SHP77 treated with DMSO at 0.1 percent for 48 hours (cell line): ENCODE measurements at places on chromosomes 6 and 20.
A peak's percentile ranks its signal among the peaks of the same experiment; 100 is the strongest.

DNA sequence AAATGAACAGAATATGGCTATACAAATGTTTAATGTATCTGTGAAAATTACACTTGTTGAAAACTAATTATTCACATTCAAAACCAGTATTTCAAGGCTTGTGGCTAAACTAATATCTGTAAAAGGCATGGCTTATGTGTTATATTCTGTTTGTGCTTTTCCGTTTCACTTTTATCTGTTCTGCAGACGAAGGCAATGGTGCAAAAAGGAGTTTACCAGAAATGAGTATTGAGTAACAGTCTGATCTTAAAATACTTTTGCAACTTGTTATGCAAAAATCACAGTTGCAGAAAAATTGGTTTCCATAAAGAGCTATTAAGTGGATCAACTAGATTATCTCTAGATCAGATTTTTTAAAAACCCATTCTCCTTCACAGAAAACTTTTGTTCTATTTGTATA lies 9.4 kb upstream of the STX11 start:
- no peak for DNase-seq

DNA sequence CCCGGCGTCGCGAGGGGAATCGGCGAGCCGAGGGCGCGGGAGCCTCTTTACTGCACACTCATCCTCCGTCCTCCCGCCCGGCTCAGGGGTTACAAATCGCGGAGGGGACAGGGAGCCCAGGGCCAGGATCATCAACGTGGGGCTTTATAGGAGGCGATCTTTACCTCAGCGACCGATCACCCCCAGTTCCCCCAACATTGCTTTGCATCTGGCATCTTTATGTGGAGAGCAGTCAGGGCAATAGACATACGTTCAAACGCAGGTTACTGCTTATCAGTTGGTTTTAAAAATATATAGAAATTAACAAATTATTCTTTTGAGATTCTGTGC lies 634 bp downstream of the HSF2 start:
- DNase-seq: no peak

DNA sequence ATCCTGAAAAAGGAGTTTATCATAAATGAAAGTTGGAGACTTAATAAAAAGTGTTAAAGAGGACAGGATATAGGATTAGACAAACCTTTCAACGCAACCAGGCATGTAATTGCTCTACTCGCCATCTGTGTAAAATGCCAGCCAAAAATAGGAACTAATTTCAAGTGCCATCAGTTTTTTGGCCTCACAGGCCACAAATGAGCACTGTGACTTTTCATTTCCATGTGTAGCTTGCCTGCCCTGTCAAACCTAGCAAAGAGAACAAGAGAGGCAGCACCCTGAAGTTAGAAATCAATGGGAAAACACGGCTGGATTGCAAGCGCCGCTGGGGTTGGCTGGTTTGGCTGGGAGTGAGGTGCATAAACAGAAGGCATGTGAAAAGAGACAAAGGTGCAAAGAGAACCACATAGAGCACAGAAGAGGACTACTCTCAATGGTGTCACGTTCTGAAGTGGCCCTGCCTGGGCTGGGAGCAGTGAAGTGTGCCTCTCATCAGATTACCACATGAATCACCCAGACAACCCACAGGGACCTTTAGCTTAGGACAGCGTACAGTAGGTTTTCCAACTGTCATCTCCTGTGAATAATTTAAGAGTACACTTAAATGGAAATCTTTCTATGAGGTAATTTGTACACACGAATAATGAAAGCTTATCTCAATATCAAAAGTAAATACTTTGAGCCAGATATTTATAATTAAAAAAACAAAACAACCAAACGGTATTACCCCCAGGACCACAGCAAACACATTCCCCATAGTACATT lies 78.0 kb upstream of the NHSL1 start:
- peak; percentile 62 for DNase-seq

DNA sequence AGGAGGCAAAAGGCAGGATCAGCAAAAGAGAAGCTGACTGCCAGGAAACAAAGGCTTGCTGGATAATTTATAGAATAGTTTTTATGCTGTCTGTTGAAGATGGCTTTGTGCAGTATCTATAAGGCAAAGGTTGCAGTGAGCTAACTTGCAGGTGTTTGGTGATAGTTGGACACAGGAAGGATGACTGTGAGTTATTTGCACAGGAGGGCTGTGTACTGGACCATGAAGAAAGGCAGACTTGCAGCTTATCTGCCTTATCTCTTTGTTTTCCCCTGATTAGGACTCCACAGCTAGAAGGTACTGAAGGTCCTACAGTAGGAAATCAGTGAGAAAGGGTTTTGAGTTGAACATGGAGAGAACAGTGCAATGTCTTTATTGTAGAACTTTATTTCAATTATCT lies 2.1 kb downstream of the BTN1A1 start:
- no peak for DNase-seq

DNA sequence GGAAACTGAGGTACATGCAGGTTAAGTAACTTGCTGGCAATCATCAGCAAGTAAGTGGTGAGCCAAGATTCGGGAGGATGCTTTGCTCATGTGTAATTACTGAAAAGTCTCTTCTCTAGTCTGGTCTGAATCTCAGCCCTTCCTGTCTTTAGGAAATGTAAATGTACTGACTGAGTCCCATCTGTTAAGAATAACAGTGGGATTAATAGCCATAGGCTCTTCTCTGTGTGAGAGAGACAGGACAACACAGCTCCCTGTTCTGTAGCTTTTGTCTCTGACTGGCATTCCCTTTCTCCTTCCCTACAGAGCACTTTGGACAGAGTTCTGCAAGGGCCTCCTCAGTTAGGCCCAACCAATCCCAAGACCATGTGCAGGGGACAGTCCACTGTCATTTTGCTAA lies 131.3 kb upstream of the OGFRL1 start:
- DNase-seq: no peak

- DNase-seq: no peak
Measured at GRCh38 chr6:10550764-10551163, 29.6 kb downstream of the GCNT2 start.

DNA sequence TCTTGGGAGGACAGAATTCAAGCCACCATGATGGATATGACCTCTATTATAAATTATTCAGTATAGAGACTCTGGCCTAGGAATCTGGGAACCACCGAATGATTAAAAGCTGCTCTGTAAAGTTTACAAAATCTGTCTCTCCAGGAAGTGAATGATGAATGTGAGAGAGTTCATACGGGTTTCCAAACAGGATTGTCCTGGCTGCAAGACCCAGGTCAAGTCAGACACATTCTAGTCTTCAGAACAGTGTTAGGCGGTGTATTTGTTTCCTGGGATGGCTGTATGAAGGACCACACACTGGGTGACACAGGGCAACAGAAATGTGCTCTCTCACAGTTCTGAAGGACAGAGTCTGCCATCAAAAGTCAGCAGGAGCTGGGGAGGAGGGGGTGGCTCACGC lies 222.4 kb downstream of the ZNF217 start:
- DNase-seq: no peak

GRCh38 chr6:153872946-153873345 lies 166.1 kb upstream of the OPRM1 start:
- DNase-seq: no peak

DNA sequence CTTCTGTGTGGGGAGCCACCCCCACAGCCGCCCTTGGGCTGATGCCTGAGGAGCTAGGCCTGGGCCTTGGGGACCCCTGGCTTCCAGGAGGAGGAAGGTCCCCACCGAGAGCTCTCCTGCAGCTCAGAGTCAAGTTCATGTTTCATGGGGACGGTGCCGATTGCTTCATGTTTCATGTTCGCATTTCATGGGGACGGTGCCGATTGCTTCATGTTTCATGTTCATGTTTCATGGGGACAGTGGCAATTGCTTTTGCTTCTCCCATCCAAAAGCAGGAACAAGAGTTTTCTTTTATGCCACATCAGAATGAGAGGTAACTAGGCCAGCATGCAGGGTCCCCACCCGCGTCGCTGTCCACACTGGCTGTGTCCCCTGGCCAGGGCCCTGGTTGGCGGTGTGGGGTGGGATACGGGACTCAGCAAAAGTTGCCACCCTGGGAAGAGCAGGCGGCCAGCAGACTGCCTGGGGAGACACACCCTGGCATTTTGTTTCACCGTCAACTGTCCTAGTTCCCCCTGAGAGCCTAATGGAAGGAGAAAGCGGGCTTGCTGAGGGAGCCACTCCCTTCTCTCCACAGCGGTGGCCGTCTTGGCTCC lies 46.0 kb downstream of the DACT2 start:
- no peak for DNase-seq

DNA sequence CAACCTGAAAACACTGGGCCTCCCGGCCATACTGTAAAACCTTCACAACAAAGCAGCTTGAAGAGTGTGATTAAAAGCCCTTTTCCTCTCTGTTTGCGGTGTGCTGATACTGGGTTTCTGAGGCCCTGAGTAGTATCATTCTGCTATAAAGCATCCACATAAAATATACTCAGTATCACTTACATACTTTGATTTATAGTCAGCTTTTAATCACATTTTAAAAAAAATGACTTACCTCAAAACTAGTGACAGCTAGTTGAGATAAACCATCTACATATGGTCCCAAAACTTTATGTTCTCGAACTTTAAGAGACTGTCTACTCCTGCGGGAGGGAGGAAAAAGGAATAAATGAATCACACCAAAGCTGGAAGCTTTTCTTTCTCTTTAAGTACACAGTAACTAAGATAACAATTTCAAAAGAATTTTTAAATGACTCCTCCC lies 135.7 kb downstream of the KIF13A start:
- DNase-seq: no peak

- DNase-seq: no peak
Measured at GRCh38 chr6:142913511-142914047, 31.4 kb downstream of the HIVEP2 start.

- DNase-seq: no peak
Measured at GRCh38 chr6:131660195-131660594, 23.1 kb downstream of the ENPP3 start.

GRCh38 chr6:162690158-162690557 lies 37.4 kb downstream of the PRKN start:
- DNase-seq: no peak

DNA sequence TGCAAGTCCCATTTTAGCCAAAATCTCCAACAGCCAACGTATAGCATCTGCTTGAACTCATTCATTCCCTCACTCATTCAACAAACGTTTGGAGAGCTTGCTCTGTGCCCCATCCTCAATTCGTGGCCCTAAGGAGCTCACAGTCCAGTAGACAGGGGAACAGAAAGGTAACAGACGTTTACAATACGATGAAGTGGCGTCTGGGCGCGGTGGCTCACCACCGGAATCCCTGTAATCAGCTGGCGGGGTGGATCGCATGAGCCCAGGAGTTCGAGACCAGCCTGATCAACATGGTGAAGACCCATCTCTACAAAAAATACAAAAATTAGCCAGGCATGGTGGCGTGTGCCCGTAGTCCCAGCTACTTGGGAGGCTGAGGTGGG lies 790 bp upstream of the E2F1 start:
- no peak for DNase-seq

- no peak for DNase-seq
Measured at GRCh38 chr20:12072954-12073264, 155.2 kb downstream of the BTBD3 start.

DNA sequence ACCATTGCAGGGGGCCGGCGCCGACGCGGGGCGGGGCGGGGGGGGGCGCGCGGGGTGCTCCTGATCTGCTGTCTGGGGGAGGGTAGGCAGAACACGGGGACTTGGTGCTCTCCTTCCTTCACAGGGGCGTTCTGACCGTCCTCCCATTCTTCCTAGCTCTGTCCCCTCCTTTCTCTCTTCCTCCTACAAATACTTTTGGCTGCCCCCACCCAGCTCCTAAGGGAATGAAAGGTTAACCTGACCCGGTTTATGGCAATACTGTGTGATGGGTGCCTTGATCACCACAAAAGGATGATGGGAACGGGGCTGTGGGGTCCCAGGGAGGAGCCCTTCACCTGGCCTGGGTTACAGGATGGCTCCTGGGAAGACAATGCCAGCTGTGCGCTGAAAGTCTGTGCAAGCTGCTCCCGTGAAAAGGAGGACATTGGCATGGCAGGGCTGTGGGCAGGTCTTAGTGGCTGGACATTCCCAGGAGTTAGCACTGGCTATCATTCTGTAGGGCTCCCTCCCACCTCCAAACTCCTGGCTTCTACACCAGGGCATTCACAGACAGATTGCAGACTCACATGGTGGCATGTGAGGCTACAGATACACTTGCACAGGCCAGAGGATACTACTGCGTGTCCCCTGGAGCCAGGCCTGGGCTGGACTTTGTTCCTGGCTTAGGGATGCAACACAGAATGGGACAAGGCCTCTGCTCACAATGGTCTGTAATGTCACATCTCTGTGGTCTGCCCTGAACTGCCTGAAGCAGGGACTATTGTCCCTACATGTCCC lies 1.9 kb upstream of the TPD52L2 start:
- DNase-seq: no peak

DNA sequence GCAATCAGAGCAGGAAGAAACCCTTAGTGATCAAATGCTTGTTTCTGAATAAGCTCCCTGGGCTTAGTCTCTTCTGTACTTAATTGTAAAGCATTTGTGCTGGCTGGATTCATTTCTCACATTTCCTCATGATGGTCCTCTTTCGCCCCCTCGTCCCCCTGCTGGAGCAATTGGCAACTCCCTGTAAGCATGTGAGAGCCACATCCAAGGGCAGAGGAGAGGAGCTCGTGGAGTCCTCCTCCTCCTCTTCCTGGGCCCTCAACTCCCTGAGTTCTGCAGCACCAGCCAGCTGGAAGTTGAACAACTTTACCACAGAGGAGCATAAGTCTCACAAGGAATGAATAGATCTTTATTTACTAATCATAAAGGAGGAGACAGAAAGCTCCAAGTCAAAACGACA lies 12.6 kb downstream of the ANKEF1 start:
- no peak for DNase-seq

DNA sequence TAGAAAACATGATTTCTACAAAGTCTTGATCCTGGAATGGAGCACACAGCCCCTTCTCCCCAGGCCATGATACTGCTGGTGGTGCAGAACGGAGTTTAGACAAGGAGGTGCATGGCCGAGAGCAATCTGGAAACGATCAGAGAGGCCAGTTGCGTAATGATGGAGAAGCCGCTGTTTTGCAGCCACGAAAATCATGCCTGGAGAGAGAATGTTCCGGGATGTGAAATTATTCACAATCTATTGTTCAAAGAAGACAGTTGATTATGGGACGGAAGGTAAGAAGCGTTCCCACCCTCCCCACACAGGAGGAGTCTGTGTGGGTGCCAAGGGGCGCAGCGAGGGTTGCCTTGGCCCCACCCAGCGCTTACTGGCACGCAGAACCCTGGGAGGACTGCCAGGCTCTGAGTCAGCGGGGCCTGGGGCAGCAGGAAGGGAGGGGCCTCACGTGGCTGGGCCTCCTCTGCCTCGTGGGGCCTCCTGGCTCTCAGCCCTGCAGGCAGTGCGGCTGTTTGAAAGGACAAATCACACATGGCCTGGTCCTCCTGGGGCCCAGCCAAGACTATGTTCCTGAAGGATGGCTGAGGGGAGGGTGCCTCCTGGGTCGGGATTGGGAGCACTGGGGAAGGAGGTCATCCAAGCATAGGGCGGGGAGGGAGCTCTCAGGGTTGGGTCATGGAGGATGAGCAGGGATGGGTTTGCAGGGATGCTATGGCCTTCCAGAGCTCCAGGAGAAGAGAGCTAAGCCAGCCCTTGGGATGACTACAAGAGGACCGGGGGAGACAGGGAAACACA lies 8.7 kb upstream of the AP5S1 start:
- peak; percentile 83 for DNase-seq

DNA sequence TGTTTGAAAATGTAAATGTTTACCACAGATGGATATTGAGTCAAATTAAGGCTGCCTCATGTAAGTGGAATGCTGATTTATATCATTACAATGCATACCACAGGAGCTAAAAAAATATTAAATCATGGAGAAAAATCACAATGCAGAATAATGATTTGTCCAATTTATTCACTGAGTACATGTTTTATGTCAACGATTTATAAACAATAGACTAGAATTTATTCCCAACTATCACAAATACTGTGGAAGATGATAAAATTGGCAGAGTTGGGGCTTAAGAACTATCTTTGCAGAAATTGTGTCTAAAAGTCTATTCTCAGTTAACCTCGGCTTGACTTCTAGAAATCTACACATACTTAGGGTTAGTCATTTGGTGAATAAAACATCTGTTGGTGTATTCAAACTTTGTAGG lies 472.1 kb upstream of the MARCKS start:
- DNase-seq: no peak
